ENCODE measurements at places on chromosomes 4 and X.

DNA sequence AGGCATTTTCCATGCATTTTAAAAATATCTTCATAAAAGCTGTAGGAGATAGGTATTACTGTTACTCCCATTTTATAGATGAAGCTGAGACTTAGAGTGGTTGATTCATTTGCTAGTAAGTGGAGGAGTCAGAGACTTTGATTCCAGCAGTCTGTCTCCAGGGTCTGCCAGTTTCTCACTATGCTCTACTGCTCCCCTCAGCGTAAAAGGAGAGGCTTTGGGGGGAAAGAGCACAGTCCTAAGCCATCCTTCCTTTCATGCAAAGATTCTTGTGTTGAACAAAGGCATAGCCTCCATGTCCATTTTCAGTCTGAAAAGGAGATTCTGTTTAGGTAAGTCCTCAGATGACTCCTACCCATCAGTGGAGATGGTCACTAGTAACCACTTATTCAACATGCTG, 117.7 kb upstream of the TMEM150C start:
- DNase-seq: no peak

DNA sequence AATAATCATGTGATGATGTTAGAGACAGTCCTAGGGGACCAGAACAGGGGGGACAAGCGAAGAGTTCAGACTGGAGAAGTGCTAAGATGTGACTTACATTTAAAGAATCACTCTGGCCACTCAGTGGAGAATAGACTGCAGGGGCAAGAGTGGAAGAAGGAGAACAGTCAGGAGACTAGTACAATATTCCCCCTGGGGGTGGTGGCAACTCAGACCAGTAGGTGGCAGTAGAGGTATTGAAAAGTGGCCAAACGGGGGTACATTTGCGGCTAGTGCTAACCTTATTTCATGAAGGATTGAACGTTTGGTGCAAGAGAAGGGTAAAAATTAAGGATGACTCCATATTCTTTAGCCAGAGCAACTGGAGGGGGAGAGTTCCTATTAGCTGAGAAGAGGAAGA, 2.7 kb upstream of the BMX start:
- peak; percentile 33 for DNase-seq

- peak; percentile 86 for DNase-seq
These were observed 741 bp downstream of the SPATA18 start for GRCh38 chr4:52051615-52052474.

DNA sequence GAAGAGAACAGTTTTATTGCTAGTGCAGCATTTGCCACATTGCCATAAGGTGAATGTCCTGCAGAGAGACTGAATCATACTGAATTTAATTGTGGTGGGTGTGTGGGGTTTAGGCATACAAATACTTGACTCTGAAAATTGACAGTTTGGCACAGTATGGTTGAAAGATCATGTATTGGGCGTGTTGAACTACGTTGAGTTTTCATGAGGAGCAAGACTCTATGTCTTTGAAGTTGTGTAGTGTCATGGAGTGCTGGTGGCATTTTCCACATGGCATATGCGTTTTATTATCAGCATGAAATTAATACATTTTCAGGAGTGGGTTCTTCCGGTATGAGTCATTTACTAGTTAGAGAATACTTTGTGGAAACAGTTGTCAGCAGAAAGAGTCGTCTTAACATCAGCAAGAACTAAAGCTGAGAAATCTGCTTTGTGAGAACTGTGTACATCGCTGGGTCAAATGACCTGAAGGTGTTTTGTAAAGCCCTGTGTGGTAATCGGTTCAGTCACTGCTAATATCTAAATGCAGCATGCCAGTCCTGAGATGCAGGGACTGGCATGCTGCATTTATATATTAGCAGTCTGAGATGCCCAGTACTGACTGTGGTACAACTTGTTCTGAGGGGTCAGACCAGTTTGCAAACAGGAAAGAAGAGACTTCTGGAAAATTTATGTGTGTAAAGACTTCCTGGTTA, 50.3 kb downstream of the ARHGAP10 start:
- DNase-seq: no peak

- DNase-seq: no peak
These were observed at the start of gene EGF for GRCh38 chr4:109912706-109913595. TSS of gene EGF (plus strand) at chr4:109912883. CDS start at chr4:109913336, 453 bp downstream.

DNA sequence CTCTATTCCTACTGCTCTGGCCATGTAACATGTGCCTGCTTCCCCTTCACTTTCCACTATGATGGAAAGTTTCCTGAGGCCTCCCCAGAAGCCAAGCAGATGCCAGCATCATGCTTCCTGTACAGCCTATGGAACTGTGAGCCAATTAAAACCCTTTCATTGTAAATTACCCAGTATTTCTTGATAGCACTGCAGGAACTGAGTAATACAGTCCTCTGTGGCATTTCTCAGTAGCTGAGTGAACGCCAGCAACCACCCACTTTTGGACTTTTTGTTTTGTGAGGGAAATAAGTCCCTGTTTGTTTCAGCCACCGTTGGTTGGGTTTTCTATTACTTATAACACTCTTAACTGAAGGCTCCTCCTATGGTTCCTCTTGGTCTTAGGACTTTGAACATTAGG, 104.1 kb downstream of the C4orf51 start:
- no peak for DNase-seq

DNA sequence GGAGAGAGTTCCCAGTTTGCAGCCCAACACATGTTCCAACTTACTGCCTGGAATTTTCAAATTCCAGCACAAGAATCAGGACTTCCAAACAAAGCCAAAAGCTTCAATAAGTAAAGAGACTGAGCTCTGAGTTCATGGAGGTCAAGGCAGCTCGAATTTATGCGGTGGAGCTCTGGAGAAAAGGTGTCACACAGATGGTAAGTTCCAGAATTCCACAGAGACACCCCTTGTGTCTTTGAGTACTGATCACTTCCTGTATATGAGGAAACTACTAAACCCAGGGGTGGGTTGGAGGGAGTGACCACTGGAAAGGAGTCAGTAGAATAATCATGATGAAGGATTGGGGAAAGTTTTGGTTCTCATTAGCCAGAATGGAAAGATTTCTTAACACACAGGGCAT, 118.5 kb upstream of the GUCY1A1 start:
- no peak for DNase-seq

DNA sequence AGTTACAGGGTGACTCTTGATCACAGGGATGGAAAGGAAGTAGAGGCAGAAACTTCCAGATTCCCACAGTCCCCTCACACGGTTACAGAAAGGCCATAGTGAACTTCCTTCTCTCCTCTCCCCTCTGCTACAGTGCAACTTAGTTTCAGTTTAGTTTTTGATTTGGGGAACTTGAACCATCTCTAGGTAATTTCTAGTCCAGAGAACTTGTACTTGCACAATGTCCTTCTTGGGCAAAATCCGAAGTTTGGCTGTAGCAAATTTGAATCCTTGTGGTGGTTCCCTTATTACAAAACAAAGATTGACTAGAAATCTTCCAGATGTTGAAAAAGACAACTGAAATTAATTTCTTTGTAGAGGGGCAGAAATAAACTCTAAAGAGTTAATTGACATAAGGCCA, 1.2 kb upstream of the BLTP1 start:
- DNase-seq: no peak

DNA sequence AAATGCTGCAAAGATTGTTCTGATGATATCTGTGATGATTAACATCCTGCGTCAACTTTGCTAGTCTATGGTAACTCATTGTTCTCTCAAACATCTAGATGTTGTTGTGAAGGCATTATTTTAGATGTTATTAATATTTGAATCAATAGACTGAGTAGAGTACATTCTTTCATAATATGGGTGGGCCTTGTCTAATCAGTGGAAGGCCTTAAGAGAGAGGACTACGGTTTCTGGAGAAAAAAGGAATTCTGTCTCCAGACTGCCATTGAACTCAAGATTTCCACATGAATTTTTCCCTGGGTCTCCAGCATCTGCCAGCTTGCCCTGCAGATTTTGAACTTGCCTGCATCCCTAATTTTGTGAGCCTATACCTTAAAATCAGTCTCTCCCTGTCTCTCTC, 2381.1 kb upstream of the AGA start:
- no peak for DNase-seq

GRCh38 chr4:7964890-7965662, 25.4 kb upstream of the AFAP1 start:
- peak; percentile 71 for DNase-seq

- no peak for DNase-seq
These were observed 130.5 kb downstream of the ANK2 start for GRCh38 chr4:113179996-113180395.

DNA sequence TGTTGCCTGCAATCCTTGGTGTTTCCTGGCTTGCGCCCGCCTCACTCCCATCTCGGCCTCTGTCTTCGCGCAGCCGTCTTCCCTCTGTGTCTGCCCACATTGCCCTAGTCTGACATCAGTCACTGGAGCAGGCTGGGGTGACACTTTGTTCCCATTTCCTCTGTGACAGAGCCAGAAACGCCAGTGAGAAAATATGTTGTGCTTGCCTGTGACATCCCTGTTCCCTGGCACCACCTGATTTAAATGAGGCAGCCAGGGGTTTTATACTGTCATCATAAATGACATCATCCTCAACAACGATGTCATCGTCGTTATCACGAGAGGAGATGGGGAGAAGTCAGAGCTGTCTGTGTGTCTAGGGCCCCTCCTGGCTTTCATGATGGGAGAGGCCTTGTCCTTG, 29.1 kb downstream of the ZNF185 start:
- DNase-seq: no peak

DNA sequence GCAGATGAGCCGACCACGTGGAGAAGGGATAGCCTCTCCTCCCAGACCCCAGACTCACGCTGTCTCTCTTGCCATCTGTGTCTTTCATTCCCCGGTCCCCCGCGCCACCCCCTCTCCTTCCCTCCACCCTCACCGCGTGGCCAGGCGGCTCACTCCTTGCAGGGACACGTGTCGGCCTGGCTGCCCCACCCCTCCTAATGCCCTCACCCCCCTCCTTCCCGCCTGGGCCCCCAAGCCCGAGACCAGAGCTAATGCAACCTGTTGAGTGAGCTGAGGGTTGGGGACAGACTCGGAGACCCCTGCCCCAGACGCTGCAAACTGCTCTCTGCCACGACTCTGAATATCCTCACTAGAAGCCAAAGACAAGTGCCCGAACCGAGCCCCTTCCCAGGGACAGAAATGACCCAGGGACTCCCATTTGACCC, 1.8 kb downstream of the SLC38A5 start:
- DNase-seq: no peak

DNA sequence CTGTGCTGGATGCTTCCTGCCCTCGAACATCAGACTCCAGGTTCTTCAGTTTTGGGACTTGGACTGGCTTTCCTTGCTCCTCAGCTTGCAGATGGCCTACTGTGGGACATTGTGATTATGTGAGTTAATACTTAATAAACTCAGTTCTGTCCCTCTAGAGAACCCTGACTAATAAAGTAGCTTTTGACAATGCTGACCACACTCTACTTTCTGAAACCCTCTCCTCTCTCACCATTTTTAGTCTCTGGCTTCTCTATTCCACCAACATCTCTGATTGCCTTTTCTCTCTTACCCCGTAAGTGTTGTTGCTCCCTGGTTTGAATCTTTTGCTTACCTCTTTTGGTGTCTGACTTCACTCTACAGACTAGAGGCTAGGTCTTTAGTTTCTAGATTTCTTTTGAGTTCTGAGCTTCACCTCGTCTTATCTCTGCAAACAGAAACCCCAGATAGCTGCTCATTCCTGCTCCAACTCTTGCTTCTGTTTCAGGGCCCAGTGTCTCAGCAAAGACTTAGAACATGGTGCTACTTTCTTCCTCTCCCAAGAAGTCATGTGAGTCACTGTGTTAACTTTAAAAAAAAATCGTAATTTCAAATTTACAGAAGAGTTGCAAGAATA, 11.4 kb downstream of the TMSB4X start:
- DNase-seq: no peak
